ENCODE measurements at places on chromosomes 6 and 20.
A peak's percentile ranks its signal among the peaks of the same experiment; 100 is the strongest.

DNA sequence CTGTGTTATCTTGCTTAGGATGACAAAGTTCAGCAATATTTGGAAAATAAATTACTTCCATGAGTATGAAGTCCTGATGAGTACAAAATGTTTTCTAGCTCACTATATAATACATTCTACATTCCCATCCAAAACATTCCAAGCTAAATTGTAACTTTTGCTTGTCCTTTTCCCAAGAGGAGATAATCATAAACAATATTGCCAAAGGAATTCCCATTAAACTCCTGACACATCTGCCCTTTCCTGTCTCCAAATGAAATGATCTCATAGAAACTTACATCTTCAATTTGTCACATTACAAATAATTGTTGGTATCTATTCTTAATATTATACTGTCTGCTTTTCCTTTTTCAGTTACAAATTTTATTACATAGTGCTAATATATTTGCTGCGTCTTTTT is 20.4 kb upstream of the SENP6 start:
- DNase-seq, result no peak

DNA sequence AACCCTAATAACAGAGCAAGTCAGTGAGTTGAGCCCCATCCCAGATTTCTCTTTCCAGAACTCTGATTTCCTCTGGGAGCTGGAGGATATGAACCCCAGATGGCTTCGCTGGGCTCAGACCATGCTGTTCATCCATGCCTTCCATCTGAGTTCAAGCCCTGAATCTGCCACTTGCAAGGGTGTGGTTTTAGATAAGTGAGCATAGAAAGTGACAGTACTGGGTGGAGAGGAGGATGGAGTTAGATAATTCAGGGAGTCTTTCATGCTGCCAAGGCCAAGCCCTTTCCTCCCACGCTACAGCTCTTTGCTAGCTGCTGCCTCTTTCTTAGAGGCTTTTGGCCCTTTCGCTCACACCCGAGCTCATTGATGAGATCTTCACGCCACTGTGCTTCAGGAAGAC is 57.2 kb upstream of the MAFB start:
- DNase-seq, result no peak

DNA sequence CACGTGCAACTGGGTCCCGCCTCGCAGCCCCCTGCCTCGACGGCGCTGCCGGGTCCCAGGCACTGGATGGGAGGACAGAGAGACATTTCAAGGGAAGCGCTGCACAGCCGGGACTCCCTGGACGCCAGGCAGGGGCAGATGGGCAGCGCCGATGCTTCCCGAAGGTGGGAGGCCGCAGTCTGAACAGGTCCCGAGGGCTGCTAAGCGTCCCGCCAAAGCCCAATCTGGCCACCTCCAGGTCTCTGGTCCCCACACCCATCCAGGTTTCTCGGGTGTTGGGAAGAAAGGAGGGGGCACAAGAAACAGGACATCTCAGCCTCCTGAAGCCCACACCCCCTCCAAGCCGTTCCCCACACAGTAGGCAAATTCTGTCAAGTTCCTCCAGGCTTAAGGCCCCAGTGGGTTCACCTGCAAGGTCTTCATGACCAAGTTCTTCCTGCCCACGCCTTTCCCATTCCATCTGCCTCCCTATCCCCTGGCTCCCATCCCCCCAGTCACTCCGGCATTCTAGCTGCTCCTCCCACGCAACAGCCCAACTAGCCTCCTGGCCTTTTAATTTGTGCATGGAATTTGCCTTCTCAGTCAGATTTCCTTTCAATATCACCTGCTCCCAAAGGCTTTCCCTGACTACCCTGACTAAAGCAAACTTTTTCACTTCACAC is 5.4 kb upstream of the CPXM1 start:
- no peak for DNase-seq

DNA sequence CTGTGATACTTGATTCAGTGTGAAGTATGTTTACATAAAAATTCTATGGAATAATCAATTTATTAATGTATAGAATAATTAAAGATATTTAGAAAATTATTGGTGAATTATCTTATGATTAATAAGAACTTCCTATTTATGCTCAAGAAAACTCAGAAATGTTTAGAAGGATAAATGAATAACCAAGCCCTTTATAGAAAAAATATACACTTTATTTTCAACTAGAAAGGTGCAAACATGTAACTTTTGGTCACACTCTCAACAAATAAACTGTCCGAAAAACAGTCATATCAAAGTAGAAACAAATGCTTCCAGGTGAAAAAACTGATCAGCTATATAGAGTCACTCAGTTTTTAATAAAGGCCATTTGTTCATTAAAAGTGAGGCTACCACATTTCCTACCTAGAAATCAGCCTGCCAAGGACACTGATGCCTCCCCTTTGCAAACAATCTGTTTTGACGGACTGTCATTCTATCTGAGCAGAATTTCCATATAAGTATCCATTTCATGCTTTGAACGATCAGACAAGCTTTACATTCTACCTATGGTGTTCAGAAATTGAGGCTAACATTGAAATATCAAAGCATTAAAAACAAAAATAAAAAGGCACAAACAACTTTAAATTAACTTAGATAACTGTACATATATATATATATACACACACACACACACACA is 3.0 kb downstream of the CCN2 start:
- DNase-seq, result no peak

GRCh38 chr20:40953416-40953815 is 75.2 kb upstream of the TOP1 start:
- peak; percentile 13 for DNase-seq

DNA sequence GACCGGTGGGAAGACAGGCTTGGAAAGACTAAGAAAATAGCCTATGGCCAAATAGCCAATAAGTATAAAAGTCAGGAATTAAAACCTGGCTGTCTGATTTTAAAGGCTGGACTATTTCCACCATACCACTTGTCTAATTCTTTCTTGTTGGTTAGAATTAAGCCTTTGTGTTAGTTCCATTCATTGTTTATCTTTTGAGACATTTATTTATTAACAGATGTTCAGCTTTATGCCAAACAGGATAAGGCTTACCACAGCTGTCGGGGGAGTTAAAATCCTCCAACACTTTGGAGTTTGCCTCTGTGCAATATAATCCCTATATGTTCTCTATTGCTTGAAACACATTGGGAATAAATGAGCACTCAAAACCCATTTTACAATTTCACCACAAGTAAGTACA is 208.3 kb downstream of the TMEM200A start:
- DNase-seq, result no peak

DNA sequence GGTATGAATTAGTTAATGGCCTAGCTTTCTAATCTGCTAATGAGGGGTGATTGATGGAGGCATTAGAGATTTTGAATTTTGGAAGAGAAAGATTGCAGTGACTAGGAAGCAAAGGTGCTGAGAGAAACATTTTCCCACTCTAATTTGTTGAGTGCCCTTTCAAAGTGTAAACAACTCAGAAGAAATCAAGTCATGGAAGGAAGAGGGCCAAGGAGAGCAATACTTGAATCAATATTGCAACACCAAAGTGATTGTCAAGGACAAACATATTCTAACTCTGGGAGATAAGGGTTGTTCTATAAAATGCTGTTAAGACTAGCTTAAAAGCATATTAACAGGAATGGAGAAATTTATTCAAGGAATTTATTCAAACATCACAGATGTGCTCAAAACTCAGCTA is 182.7 kb upstream of the FERMT1 start:
- no peak for DNase-seq

DNA sequence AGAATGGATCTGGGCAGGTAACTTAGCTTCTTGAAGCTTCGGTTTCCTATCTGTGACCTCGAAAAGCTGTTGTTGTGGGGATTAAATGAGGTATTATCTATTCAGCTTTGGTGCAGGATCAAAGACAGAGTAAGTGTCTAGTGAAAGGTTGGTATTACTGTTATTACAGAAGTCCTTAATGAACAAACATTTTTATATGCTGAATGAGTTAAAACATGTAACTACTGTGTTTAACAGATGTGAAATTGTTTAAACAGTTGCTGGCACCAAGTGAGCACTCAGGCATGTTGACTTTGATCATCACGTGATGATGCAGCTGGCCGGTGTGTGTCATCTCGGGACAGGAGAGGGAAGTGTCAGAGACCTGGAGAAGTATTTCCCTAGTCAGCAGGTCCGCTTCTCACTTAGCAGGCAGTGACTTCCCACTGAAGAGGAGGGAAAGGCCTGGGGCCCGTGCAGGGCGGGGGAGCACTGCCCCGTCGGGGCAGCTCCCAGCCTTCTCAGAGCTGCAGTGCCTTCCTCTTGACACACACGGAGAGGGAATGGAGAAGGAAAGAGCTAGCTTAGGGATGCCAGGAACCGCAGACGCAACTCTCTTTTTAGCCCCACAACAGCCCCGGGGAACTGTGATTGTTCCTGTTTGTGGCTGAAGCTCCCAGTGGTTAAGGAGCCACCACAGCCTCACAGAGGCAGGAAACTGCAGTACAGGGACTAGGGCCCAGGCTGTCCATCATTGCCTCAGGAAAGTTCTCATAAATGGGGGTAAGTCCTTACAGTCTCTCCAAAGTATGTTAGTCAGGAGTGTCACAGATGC is 18.0 kb downstream of the TUBB2A start:
- DNase-seq, result peak; percentile 79

Data from inflammatory macrophage treated with lipopolysaccharide for 4 hours (primary cell).